ENCODE measurements at places on chromosomes 5 and 9.

- DNase-seq: no peak
Observed at GRCh38 chr5:153513156-153513555, 22.7 kb downstream of the GRIA1 start.

DNA sequence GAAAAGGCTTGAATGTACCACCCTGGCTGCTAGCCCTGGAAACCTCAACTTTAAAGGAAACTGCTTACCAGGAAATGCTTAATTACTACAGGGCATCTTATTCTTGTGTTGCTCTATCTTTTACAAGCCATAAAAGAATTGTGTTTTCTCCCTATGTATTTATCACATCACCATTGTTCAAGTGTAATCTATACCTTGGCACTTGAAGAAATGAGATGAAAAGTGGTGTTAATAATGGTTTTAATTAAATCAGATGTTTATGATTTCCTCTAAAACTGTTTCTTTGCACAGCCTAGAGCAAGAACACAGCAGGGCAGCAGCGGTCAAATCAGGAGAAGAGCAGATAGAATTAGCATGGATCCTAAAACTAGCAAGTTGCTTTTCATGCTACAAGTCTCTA, 131.8 kb upstream of the RGMB start:
- DNase-seq: no peak

DNA sequence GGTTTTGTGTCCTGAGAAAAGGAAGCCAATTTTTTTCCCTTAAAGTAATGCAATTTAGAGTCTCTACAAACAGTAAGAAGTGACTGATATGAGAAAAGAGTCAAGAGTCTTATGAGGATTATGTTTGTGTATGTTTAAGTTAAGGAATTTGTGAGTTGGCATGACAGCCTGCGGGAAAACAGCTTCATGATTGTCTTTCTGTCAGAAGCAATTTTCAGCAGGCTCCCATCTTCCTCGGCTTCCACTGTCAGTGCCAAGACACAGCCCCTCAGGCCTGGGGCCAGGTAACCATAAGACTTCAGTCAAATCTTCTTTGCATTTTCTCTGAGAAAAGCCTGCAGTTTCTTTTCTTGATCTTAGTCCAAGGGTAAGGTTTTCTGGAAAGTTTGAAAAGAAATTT, 17.0 kb upstream of the SELENOP start:
- no peak for DNase-seq

DNA sequence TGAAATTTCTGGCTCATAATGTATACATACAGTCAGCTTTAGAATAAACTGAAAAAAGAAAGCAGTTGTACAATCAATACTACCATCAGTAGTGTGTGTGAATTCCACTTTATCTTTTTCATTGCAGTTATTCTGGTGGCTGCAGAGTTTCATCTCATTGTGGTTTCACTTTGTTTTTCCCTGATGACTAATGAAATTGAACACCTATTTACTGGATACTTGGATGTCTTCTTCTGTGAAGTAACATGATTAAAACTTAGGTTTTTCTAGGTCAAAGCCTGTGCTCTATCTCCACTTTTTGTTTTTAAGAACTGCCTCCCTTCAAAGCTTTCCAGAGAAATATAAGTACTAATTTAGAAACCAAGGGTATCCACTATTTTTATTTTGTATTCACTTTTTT, 174.3 kb downstream of the TRPM3 start:
- DNase-seq: no peak

- peak; percentile 65 for DNase-seq
Observed at GRCh38 chr9:131739133-131739958, 530 bp downstream of the RAPGEF1 start.

GRCh38 chr9:98742325-98743280, 33.9 kb upstream of the GABBR2 start:
- DNase-seq: no peak

- no peak for DNase-seq
Observed at GRCh38 chr9:133839822-133840329, 101.7 kb upstream of the SARDH start.

DNA sequence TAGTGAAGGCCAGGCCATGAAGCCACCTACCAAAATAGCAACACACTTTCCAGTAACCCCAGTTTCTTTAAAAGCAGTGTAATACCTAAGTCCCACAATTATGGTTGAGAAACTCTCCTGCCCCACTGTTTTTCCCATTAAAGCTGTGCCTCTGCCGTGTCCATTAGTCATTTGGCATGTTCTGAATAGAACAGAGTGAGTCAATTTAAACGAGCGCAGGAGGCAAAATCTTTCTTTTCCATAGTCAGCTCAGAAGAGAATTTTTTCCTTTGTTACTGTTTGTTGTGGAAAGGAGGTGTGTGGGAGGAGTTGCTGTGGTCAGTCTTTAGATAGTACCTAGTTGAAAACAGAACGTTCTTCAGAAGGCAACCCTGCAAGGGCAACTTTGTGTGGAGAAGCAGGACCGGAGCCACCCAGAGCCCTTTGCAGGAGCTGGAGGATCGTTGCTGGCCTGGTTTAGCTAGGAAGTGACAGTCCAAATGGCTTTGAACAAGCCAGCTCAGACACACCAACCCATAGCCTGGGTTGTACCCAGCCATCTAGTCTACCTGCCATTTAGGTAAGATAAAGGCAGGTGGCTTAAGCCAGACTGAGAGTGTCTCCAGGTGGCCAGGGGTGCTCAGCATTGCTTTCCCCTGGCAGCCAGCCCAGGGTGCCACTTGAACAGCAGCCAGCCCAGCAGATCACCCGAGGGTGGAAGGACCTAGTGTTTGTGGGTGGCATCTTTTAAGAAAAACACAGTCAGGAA, 30.4 kb downstream of the GADD45G start:
- DNase-seq: no peak
